ENCODE measurements at places on chromosomes 5 and 9.

DNA sequence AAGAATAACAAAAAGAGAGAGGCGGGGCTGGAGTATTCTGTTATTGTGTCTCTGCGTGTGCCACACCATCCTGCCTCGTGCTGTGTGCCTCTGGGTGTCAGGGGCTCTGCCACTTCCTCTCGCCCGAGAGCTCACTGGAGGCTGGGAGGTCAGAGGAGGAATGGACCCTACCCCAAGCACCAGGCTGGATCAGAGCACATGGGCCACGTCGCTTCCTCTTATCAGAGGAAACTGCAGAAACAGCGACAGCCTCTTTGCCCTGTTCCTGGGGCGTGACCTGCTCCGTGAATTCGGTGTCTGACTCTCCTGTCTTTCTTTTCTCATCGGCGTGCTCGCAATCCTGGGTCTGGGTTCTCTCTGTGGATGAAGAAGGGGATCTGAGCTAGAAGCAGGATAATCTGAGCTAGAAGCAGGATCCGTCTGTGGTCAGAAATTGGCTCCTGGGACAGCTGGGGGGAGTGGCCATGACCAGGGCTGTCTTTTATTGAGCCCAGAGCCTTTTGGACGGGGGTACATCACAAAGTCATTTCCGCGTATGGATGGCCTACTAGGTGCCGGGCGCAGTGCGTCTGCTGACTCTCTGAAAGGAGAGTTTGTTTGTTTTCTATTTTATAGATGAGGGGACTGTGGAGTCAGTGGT lies 150.3 kb upstream of the COL5A1 start:
- no peak for DNase-seq

- no peak for DNase-seq
These were observed 26.8 kb downstream of the FYB1 start for GRCh38 chr5:39192450-39193160.

DNA sequence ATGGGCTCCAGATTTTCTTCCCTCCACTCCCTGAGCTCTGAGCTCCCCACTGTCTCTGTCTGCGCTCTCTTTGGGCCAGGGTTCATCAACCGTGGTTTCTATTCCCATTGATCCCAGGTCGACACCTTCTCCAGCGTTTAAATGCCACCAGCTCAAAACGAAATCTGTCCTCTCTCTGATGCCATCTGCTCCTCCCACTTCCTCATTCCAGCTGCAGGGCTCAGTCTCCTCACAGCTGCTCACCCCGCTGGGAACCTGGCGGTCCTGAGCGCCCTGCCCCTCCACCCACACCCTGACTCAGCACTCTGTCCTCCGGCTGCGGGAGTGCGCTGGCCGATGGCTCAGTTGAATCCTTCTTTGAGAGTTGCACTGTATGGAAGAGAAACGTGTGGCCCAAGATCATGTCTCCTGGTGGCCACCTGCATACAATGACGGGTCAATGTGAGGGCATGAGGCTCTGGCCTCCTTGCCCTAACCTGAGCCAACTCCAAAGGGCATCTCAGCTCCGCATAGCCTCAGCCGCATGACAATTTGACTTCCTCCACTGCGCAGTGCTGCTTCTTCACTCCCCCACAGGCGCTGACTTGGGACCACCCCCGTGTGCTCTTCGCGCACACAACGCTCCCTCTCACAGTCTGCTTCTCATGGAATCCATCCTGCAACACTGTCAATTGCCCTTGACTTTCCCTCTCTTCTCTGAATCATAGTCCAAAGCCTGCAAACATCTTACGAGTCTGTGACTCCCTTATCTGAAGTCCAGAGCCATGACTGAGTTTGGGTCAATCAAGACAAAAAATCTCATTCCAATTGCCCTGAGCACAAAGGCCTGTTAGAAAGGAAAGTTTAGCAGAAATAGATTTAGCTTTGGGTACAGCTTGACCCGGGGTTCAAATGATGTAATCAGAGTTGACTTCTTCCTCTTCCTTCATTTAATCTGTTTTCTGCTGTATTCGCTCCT lies 82.4 kb downstream of the PTCH1 start:
- DNase-seq: no peak

DNA sequence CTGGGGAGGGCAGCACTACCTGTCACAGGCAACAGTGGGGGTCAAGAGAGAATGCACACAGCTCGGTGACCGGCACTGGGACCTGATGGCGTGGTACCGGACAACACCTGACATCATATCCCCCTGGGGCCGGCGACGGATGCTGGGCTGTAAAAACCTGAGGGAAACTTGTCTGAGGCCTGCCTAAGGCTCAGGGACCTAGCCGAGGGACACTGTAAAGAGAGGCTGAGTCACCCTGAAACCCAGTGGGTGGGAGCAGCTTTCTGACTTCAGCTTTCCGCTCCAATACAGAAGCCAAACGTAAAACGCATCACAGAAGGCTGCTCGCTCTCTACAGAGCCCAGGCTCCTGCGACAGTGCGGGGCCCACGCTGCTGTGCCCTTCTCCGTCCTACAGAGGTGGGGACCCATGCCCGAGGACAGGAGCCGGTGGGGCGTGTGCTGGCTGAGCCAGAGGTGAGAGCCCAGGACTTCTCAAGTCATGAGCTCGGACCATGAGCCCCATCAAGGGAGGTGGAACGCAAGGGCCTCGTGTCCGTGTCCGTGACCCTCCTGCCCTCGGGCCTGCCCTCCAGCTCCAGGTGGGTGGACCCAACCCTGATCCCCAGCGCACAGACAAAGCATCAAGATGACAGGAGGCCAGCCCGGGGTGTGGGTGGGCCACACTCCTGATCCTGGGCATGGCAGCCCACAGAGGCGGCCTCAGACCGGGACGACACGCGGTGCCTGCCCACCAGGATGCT lies 5.3 kb downstream of the RALGDS start:
- DNase-seq: no peak

DNA sequence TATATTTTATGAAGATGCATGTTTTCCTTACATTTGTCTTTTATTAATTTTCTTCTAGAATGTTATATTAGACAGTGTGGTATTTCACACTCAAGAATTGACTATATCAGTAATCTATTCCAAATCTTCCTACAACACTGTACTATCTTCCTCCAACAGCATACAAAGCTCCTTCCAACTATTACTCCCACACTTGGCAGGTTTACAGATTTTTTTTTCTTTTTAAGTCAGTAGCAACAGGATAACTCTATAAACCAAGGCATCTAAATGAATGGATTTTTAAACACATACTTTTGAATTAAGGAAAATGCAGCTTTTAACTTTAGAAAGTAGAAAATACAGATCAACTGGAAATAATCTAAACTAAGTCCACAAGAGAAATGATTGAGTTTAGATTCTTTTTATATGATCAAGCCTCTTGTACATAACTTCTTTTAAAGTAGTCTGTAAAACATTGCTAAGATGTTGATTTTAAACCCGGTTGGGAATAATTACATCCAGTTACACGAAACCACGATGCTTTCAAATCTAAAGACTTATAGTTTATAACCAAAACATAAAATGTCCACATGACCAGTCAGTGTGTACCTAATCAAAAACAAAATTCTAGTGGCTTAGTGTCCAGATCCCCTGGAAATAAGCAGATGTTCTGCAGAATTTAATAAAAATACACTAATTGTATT lies 281.6 kb downstream of the ADAMTS6 start:
- DNase-seq: no peak

- DNase-seq: no peak
These were observed 316.3 kb downstream of the MCTP1 start for GRCh38 chr5:94968507-94969095.

GRCh38 chr5:109998208-109998607 lies 308.5 kb downstream of the MAN2A1 start:
- DNase-seq: no peak

DNA sequence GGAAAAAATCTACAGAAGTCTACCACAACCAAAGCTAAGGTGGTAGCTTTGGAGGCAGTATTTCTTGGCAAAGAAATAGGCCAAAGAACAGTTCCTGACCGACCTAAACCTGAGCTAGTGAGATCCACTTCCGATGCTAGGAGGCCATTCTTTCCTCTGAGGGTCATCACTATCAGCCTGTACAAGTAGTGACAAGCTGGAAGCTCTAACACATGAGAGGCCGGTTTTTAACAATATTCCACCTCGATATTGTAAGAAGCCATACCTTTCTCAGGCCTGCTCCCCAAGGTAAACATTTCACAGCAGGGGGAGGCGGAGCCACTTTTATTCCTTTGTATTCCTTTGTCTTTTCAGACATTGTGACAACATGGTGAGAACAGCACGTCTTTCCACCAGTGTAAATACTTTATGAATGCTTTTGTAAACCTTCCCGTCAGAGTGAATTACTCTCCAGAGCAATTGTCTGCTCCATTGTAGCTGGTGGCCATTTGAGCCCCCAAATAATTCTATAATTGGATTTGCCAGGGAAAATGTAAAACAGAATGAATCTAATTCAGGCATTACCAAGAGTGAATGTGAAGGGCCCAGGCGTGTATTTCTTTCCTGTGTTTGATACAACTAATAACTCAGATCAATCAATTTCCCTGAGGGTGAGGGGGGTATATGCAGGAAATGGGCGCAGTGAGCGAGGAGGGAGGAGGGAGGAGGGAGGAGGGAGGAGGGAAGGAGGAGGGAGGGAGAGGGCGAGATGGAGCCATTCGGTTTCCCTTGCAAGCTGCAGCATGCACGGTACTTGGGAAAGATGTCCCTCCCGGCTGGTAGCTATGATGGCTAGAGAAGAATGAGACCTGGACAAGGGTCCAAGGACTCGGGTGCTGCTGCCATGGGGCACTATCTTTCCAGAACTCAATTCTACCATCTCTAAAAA lies 166.6 kb downstream of the CDK5RAP2 start:
- DNase-seq: no peak

- no peak for DNase-seq
These were observed 190.6 kb upstream of the MSX2 start for GRCh38 chr5:174533751-174534241.

DNA sequence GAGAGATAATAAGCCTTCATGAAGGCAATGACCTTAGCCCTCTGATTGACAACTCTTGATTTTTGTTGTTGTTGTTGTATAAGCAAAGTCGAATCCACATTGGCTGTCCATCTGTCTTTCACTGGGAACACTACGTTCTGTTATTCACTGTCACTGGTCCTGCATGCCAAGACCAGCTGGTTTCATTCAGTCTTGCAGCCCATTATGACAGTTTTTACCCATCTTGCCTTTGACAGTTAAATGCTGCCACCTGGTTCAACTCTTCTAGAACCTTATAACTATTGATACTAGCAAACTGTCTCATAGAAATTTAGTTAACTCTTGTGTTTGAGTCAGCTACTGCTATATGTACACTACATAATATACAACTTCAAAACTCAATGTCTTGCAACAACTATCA lies 382.3 kb upstream of the CDH10 start:
- DNase-seq: no peak

DNA sequence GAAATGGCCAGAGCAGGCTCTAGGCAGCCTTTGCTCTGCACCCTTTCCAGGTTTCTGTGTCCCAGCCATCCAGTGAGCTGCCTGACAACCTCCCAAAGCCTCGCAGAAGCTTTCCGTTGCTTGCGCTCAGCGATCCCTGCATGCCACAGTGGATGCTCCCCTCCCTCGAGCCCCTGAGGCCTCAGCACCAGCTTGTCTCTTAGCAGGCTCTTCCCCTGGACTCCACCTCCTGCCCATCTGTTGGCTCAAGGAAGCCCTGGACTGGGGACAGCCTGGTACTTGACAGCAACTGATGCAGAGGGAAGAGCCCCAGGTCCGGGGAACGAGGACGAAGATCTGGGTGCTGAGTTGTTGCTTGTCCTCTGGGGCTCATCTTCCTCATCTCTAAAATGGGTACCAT lies 23.2 kb downstream of the TSPAN17 start:
- no peak for DNase-seq

DNA sequence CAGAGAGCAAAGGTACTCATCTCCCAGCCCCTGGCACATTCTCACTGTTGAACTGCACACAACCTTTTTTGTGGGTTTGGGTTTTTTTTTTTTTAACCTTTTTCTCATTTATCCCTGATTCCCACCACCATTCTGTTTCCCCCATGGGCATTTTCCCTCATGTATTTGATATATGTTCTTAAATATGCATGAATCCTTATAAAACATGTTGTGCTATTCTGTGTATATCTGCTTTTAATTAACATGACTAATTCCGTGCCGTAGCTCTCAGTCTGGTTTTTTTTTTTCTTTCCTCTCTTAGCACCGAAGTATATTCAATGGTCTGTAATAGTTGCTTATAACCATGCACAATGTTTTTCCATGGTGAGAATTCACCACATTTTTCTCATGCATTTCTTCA lies 204.5 kb downstream of the RGS3 start:
- no peak for DNase-seq

DNA sequence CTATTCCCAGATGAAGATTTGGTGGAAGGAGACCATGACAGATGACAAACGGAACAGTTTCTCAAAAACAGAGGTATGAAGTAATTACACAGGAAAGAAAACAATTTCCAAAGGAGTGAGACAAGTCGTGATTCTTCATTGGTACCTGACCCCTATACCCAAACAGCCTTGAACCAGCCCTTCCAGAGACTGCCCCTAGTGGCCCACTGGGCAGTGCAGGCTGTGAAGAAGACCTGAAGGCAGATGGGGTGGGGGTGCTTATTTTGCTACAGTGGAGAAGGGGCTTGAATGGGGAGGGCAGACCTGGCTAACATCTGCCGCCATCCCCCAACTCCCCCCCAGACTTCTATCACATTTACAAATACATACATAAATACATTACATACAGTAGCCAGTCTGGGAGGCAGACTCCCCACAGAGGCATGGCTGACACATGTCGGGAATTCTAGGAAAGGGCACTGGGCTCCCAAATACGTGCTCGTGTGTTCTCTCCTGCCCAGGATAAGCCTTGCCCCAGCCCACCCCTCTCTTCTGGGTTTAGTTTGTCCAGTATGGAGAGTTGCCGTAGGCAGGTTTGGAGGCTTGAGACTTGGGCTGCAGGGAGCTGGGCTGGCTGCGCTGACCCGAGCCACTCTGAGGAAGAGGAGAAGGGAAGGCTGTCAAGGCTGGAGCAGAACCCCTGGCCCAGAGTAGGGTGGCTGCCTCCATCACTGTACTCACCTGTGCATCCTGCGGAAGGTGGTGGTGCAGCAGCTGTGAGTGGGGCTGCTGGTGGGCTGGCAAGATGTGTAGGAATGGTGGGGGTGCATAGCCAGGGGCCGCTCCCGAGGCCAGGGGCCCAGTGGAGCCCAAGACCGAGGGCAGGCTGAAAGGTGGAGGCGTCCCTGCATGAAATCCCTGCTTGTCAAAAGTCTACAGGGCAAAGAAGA lies 105.3 kb downstream of the UBE2R2 start:
- peak; percentile 8 for DNase-seq

DNA sequence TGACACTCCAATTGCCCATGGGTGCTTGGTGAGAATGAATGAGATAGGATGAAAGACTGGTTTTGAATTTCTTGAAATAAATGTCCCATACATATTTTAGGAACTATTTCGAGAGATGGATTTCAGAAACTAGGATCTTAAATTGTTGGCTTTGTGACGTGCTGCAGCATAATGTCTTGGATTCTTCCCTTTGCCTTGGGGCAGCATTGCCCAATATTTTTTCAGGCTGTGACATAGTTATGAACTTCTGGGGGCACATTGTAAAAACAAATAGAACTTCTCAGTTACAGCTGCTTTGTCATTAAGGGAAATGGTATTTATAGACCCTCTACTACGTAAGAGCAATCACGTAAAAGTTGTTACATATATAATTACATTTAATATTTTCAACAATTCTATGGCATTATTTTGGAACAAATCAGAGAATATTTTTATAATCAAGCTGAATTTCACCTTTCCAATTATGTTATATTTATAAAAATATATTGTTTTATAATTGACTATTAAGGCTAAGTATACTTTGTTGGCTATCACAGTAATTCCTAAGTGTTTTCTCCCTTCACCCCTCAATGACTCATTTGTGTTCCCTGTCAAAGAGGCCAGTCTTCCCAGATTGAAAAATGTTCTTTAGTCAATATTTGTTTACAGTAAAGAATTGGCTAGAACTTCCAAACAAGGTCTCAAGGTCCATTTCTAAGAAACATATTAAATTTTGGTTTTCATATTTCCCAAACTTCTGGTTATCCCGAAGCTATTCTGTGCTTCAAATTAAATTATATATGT lies 1388.3 kb upstream of the ACO1 start:
- DNase-seq: no peak
